ENCODE measurements at places on chromosomes 12 and 14.

- H3K36me3 ChIP-seq = peaks cover 5% of the 10 kb centered on the region
- H3K4me3 ChIP-seq = no peak overlapping the region
- DNase-seq = no peak
Observed at GRCh38 chr14:96351986-96352385, 11.2 kb downstream of the ATG2B start.

- no peak for DNase-seq
- H3K36me3 ChIP-seq = no peaks in the 10 kb centered on the region
- H3K4me1 ChIP-seq = peaks cover 19% of the 10 kb centered on the region
- no peak overlapping the region for H3K27ac ChIP-seq
- H3K27me3 ChIP-seq = peaks cover 9% of the 10 kb centered on the region
- no peak overlapping the region for H3K4me3 ChIP-seq
Observed at GRCh38 chr14:104224506-104225277, 86.3 kb downstream of the KIF26A start.

GRCh38 chr12:12613344-12613743 is 1.7 kb downstream of the CREBL2 start:
- peak overlapping the region; percentile 94 for H3K4me3 ChIP-seq
- peaks cover 66% of the 10 kb centered on the region for H3K4me1 ChIP-seq
- H3K36me3 ChIP-seq = peaks cover 23% of the 10 kb centered on the region
- H3K27me3 ChIP-seq = no peaks in the 10 kb centered on the region

- H3K36me3 ChIP-seq = no peaks in the 10 kb centered on the region
- no peaks in the 10 kb centered on the region for H3K27me3 ChIP-seq
- DNase-seq = no peak
- no peak overlapping the region for H3K27ac ChIP-seq
- H3K4me3 ChIP-seq = no peak overlapping the region
- H3K4me1 ChIP-seq = peaks cover 56% of the 10 kb centered on the region
Observed at GRCh38 chr12:107510211-107510610, 175.4 kb upstream of the PWP1 start.

DNA sequence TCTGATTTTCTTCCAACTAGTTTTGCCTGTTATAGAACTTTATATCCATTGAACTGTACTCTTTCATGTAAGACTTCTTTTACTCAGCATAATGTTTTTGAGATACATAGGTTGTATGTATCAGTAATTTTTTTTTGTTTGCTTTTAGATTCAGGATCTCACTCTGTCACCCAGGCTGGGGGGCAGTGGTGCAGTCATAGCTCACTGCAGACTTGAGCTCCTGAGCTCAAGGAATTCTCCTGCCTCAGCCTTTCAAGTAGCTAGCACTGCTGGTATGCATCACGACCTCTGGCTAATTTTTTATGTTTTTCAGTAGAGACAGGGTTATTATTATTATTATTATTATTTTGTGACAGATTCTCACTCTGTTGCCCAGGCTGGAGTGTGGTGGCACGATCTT is 65.0 kb upstream of the DDHD1 start:
- DNase-seq = no peak
- no peaks in the 10 kb centered on the region for H3K27me3 ChIP-seq
- peaks cover 6% of the 10 kb centered on the region for H3K4me1 ChIP-seq
- H3K36me3 ChIP-seq = no peaks in the 10 kb centered on the region
- peak overlapping the region; percentile 90 for H3K4me3 ChIP-seq

GRCh38 chr12:131928711-131929580 is at the start of gene PUS1:
Gene PUS1, plus strand, starts transcription at chr12:131929276. Its CDS starts 447 bp downstream, at chr12:131929723.
- peak within 1 kb of the TSS; percentile 95 for H3K4me3 ChIP-seq
- H3K4me1 ChIP-seq = peaks cover 14% of the 10 kb centered on the region
- DNase-seq = peak; percentile 90
- peaks cover 24% of the 10 kb centered on the region for H3K36me3 ChIP-seq

DNA sequence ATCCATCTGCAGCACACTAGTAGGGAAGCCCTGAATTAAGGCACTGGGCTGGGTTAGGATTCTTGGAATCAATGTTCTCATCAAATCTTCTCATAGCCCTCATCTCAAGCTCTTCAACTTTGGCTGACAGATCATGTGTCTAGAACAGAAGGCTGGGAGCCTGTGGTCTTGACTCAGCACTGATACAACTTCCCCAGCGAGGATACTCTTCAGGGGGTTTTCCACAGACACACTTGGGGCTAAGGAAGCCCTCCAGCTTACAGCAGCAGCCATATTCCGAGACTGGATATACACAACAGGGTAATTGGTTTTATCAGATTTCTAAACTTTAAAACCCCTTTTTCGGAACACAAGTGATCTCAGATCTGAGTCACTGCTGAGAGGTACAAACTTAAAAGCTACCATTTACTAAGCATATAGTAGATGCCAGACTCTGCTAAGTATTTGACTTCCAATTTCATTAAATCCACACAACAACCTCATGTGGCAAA is 3.5 kb downstream of the FMNL3 start:
- H3K4me3 ChIP-seq = no peak overlapping the region
- peaks cover 74% of the 10 kb centered on the region for H3K4me1 ChIP-seq
- no peaks in the 10 kb centered on the region for H3K36me3 ChIP-seq
- H3K27ac ChIP-seq = peak overlapping the region; percentile 84
- no peaks in the 10 kb centered on the region for H3K27me3 ChIP-seq
- peak; percentile 25 for DNase-seq

- H3K4me3 ChIP-seq = peak overlapping the region; percentile 94
- H3K27ac ChIP-seq = peak overlapping the region; percentile 99
- peaks cover 27% of the 10 kb centered on the region for H3K36me3 ChIP-seq
Observed at GRCh38 chr12:14770496-14771461, 32.5 kb downstream of the WBP11 start.

- peak overlapping the region; percentile 80 for H3K27ac ChIP-seq
- no peaks in the 10 kb centered on the region for H3K27me3 ChIP-seq
- peak; percentile 52 for DNase-seq
- peaks cover 15% of the 10 kb centered on the region for H3K36me3 ChIP-seq
Observed at GRCh38 chr14:52175982-52176502, 91.5 kb upstream of the PTGDR start.

GRCh38 chr12:131716282-131716681 is 5.4 kb downstream of the SFSWAP start:
- no peak overlapping the region for H3K4me3 ChIP-seq
- peaks cover 75% of the 10 kb centered on the region for H3K36me3 ChIP-seq
- DNase-seq = no peak
- H3K4me1 ChIP-seq = peaks cover 10% of the 10 kb centered on the region
- H3K27me3 ChIP-seq = no peaks in the 10 kb centered on the region

- no peaks in the 10 kb centered on the region for H3K36me3 ChIP-seq
- DNase-seq = no peak
- no peaks in the 10 kb centered on the region for H3K27me3 ChIP-seq
- peaks cover 30% of the 10 kb centered on the region for H3K4me1 ChIP-seq
- H3K4me3 ChIP-seq = no peak overlapping the region
- no peak overlapping the region for H3K27ac ChIP-seq
Observed at GRCh38 chr12:120240495-120240833, 25.1 kb downstream of the PXN start.

DNA sequence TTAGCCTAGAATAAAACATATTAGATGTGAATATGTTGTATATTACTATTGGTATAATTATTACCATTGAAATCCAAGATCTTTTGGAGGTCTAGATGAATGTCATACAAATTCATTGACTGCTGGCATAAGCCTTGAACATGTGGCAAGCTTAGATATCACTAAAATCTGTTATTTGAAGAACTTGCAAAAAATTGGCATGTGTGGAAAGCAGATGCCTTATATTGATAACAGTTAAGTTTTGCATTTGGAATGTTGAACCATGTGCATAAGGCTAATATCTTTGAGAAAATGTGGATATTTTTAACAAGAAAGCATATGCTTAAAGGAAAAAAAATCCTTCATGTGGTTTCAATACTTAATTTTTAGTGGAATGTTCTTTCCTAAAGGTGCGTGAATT is 203.6 kb upstream of the PRICKLE1 start:
- no peaks in the 10 kb centered on the region for H3K36me3 ChIP-seq
- H3K27me3 ChIP-seq = no peaks in the 10 kb centered on the region
- H3K27ac ChIP-seq = no peak overlapping the region
- H3K4me1 ChIP-seq = no peaks in the 10 kb centered on the region
- H3K4me3 ChIP-seq = no peak overlapping the region
- DNase-seq = no peak

DNA sequence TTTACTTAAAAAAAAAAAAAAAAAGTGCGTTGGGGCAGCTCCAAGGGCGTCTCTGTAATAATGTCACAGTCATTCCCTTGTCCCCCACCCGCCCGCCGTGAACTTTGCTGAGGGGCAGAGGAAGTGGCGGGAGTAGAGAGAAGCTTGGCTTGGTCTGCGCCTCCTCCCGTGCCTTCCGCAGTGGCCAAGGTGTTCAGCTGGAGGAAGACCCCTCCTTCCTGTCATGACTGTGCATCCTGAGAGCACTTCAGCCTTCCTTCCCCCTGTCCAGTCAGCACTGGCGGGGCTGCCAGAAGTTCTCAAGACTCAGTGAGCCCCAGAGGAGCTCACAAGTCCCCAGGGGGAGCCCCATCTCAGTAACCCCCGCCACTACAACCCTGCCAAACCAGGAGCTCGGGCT is 32.2 kb downstream of the AACS start:
- H3K36me3 ChIP-seq = peaks cover 22% of the 10 kb centered on the region
- H3K27ac ChIP-seq = no peak overlapping the region
- no peaks in the 10 kb centered on the region for H3K27me3 ChIP-seq
- no peak for DNase-seq
- no peak overlapping the region for H3K4me3 ChIP-seq

DNA sequence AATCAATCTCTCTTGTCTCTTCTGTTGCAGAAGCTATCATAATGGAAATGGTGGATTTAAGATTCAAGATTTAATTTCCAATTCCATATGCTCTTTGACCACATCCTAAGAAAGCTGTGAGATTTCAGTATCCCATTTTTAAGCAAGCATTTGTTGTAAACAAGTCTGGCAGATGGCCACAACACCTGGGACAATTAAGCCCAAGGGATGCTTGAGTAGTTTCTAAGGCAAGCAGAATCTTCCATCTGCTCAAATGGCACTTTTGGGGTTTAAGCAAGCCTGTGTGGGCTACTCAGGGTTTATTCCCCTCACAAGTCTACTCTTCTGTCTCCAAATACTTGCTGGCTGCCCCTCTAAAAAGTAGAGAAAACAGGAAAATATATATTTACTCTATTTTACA is 304.7 kb upstream of the SYT1 start:
- DNase-seq = no peak
- H3K4me1 ChIP-seq = no peaks in the 10 kb centered on the region
- H3K27ac ChIP-seq = no peak overlapping the region
- no peaks in the 10 kb centered on the region for H3K27me3 ChIP-seq
- no peak overlapping the region for H3K4me3 ChIP-seq

DNA sequence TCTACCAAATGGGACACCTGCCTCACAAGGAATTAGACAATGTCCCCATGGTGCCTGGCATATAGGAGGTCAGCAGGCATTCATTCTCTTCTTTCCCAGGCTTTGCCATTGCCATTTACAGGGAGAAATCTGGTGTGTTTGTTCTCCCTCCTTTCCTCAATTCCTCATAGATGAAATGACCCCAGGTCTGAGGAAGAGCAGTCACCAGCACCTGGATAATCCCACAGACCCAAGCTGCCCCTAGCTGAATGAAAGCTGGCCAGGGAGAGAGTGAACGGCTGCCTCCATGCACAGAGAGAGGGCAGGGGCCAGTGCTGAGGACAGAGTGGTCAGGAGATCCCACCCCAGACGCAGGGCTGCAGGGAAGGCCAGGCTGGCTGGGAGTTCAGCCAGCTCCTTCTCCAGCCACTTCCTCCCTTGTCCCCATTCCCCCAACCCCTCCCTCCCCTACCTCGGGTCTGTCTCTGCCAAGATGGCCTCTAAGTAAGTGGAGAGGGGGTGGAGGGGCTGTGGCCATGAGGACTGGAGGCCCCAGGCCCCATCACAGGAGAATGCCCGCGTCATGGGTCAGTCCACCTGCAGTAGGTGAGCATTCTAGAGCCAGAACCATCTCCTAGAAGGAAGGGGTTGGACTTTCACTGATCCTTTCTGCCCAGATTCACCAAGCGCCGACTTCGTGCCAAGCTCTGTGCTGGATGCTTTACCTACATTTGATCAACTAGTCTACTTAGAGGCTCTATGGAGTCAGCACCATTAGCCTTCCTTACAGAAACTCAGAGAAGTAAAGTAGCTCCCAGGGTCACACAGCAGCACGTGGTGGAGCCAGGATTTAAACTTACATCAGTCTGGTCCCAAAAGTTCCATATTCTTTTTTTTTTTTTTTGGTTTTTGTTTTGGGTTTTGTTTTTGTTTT is 2.0 kb upstream of the KRT4 start:
- no peak overlapping the region for H3K4me3 ChIP-seq
- peaks cover 4% of the 10 kb centered on the region for H3K27me3 ChIP-seq
- H3K27ac ChIP-seq = no peak overlapping the region
- no peaks in the 10 kb centered on the region for H3K36me3 ChIP-seq
